ENCODE measurements at places on chromosomes 2 and 18. TPM values are rescaled to one million over a fixed set of nuclear protein-coding genes. Genes with fewer than 3 reads are reported as not detected.

Gene GAL3ST2
- not detected for total RNA-seq

Gene DCC
- total RNA-seq, result not detected

Gene LOXHD1
- 0.62 TPM for total RNA-seq

- DNase-seq, result peak; percentile 7
Observed at GRCh38 chr2:23487735-23488492, 102.9 kb downstream of the KLHL29 start.

Gene NEB
- total RNA-seq, result 1.5 TPM

Gene FIGN
- 13.5 TPM for total RNA-seq

DNA sequence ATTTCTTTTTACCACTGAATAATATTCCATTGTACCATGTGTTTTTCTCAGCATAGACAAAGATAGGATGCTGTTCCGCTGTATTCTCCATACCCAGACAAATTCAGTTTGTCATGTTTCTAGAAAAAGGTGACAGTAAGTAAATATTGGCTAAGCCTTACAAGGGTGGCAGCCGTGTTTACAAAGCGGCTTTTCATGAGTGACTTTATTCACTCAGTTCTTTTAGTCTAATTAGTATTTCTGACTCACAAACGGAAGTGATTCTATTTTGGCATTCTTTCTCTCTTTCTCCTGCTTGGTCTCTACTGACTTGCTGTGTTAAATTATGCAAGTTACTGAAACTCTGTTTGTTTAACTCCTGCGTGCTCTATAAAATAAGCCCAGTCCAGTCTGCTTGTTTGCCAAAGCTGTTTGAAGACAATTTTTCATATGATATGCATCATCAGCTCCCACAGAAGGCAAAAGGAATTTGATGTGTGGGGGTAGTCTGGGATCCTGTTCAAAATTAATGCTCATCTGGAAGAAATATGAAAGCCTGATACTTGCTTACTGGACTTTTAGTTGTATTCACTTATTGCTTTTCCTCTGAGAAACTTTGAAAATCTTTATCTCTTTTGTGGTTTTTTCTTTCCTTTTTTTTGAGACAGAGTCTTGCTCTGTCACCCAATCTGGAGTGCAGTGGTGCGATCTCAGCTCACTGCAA is 2.3 kb upstream of the PLEKHH2 start:
- no peak for DNase-seq

DNA sequence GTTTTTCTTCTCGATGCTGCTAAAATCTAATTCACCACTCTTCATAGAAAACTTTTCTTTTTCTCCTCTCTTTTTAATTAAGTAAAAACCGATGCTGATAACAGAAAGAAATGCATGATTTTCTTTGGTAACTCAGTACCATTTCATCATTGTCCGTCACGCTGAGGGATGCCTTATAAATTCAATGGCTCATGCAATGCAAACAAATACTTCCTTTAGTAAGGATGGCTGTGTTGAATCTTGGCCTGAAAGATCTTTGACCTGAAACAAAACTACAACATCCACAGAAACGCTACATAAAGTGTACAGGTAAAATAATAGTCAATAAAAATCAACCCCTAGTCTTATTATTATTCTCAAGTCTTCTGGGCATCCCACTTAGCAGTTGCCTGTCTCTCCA is 261.4 kb downstream of the SLC8A1 start:
- no peak for DNase-seq

Gene CYBRD1
- total RNA-seq, result 58.3 TPM

- no peak for DNase-seq
Observed at GRCh38 chr2:145359561-145359960, 839.6 kb upstream of the ZEB2 start.

DNA sequence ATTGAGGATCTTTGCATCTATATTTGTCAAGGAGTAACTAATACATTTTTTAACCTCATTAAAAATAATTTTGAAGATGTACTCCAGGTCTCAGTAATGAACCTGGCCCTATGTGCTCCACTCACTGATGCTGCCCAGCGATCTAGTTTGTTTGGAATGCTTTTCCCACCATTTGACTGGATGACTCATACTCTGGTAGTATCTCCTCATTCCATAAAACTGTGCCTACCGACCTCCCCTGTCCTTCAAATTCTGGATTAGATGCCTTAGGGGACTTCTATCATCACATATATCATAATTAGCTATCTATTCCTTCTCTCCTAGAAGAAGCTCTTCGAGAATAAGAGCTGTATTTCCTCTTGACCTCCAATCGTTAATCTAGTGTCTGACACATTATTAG is 83.8 kb downstream of the FAM117B start:
- DNase-seq, result no peak

DNA sequence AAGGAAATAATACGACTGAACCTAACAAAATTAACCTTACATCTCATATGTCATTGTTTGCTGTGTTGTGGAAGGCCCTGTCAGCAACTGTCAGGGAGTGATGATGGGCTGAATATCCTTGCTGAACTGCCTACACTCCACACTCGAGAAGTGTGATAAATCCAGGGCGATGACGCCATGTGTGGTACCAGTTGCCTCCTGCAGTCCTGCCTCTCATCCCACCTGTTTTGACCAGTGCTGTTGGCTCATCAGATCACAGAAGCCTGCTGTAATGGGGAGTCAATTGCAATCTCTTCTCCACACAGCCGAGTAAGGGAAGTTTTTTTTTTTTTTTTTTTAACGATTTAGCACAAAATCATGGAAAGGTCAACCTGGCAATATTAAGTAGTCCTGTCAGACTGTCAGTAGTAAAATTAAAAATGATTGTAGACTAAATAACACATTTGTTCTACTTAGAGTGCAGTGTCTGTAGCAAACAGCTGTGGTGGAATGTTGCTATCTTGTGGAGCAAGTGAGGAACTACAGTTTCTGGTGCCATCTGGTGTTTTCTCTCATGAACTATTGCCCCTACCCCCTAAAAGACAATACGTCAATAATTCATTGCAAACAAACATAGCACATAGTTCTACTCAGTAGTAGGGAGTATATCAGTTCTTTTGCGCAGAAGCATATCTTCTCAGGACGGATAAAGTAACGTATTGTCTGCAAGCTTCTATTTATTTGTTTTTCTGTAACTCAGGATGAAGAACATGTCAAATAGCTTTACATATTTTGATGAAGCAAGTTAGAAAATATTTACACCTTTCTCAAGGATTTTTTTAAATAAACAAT is 347.6 kb downstream of the CTNNA2 start:
- no peak for DNase-seq

GRCh38 chr2:40395169-40396073 is 56.5 kb downstream of the SLC8A1 start:
- DNase-seq, result no peak

DNA sequence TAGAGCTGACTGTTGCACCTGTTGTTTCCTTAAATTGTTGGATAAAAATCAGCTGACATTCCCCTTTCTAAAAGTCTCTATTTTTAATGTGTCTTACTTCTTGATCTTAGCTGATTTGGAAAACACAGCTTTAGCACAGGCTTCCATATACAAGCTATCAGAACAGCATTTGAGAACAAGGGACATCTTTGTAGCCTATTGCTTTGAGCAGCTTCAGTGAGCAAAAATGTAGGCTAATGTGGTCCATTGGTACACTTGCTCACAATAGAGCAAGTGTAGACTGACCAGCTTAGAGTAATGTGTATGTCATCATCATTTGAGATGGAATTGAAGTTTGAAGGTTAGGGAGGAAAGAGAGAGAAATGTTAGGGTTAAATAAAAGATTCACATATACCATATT is 7.0 kb downstream of the INPP1 start:
- DNase-seq, result no peak

Gene SP3
- 35.3 TPM for total RNA-seq

- peak; percentile 91 for DNase-seq
Observed at GRCh38 chr2:218398437-218399390, 954 bp upstream of the CTDSP1 start.

Gene EML6
- total RNA-seq, result 0.56 TPM

DNA sequence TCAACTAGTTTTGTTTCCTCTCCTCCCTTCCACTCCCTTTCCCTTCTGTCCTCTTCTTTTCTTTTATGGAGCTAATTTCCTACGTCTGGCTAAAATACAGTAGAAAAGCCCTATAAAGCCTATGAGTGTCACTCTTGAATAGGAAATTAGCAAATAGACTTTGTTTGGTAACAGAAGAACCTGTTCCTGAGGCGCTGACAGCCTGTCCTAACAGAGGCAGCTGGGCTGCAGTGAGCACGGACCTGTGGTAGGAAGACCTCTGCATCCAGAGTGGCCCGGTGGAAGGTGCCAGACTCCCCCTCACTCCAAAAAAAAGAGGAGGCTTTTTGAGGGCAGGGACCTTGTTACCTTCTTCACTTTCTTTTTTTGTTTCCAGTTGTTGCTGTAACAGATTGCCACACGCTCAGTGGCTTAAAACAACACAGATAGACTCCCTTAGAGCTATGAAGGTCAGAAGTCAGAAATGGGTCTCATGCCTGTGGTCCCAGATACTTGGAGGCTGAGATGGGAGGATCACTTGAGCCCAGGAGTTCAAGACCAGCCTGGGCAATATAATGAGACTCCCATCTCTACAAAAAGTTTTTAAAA is 81.2 kb upstream of the TXNDC2 start:
- DNase-seq, result peak; percentile 71

DNA sequence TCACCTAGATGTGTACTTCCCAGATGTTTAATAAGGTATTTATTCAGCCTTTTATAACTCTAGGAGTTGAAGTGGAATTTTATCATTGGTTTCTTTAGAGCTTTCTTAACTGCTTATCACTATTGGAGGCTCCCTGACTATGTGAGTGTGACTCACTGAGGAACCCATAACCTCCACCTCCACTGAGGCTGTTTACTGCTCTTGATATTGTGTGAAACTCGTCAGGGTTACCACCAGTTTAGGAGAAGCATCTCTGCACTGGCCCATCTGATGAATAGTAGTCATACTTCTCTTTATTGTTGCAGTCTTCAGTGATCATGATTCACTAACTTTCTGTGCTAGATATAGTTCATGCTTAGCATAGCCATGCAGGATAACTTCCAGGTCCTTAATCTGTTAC is 79.6 kb upstream of the UBXN4 start:
- DNase-seq, result no peak
